K562 (cell line): ENCODE measurements at places on chromosomes 16 and 17.

DNA sequence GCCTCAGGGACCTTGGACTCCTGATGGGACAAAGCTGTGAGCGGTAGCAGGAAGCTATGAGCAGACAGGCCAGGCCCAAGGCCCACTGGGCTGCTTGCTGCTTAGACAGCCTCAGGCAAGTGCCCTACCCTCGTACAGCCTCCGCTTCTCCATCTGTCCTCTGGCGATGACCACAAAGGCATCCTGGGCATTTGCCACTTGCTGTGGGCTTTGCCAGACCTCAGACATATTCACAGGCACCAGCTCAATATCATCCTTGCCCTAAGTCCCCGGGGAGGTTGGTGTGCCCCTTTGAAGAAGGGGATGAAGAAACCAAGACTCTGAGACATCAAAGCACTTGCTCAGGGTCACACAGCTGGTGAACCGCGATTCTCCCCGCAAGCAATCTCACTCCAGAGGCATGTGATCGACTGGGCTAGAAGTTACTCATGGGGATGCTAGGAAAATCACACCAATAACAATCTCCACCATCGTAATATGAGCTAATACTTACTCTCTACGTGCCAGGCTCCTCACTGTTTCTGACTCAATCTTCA, 21.7 kb downstream of the PPL start:
- H3K27me3 ChIP-seq: peaks cover 2% of the 10 kb centered on the region; the same call in 1 of the 3 replicates
- no peak overlapping the region for H3K27ac ChIP-seq
- no peak for DNase-seq
- H3K4me1 ChIP-seq: no peaks in the 10 kb centered on the region
- no peaks in the 10 kb centered on the region for H3K36me3 ChIP-seq
- H3K4me3 ChIP-seq: no peak overlapping the region

DNA sequence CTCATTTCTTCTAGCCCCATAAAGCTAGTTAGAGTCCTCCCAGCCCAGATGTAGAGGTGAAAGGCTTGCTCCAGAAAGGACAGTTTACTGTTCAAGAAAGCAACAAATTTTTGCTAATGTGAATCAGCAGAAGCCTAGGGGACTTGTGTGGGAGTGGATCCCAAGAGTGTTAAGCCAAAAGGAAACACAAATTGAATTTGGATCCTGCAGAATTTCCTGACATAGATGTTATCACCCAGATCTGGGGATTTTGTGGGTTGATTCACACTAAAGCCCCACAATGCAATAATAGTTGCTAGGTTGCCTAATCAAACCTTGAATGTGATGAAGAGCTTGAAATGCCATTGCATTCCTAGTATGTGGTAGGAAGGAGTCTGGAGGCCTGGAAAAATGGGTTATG, 135.2 kb upstream of the HS3ST3A1 start:
- H3K36me3 ChIP-seq: no peaks in the 10 kb centered on the region
- H3K27me3 ChIP-seq: no peaks in the 10 kb centered on the region

- no peaks in the 10 kb centered on the region for H3K27me3 ChIP-seq
- peaks cover 6% of the 10 kb centered on the region; the same call in 1 of the 3 replicates for H3K4me1 ChIP-seq
- no peaks in the 10 kb centered on the region for H3K36me3 ChIP-seq
- no peak for DNase-seq
- no peak overlapping the region for H3K27ac ChIP-seq
- H3K4me3 ChIP-seq: no peak overlapping the region
These were observed 15.5 kb downstream of the LLGL2 start for GRCh38 chr17:75540923-75541503.

- H3K4me1 ChIP-seq: no peaks in the 10 kb centered on the region
- H3K27me3 ChIP-seq: no peaks in the 10 kb centered on the region
- no peak overlapping the region for H3K4me3 ChIP-seq
- DNase-seq: no peak
These were observed 4.6 kb downstream of the RPH3AL start for GRCh38 chr17:348012-348411.

GRCh38 chr16:62276637-62277036, 240.4 kb upstream of the CDH8 start:
- no peak overlapping the region for H3K4me3 ChIP-seq
- DNase-seq: no peak
- no peak overlapping the region for H3K27ac ChIP-seq
- H3K36me3 ChIP-seq: no peaks in the 10 kb centered on the region
- H3K27me3 ChIP-seq: no peaks in the 10 kb centered on the region
- no peaks in the 10 kb centered on the region for H3K4me1 ChIP-seq

GRCh38 chr16:64469906-64470702, 651.8 kb downstream of the CDH11 start:
- no peaks in the 10 kb centered on the region for H3K27me3 ChIP-seq
- no peak for DNase-seq
- no peak overlapping the region for H3K27ac ChIP-seq
- H3K4me3 ChIP-seq: no peak overlapping the region

GRCh38 chr17:79902146-79902791, 63.0 kb upstream of the CBX4 start:
- H3K4me1 ChIP-seq: no peaks in the 10 kb centered on the region
- no peak overlapping the region for H3K27ac ChIP-seq
- no peak overlapping the region for H3K4me3 ChIP-seq
- peaks cover 68% of the 10 kb centered on the region for H3K27me3 ChIP-seq
- H3K36me3 ChIP-seq: no peaks in the 10 kb centered on the region
- no peak for DNase-seq

DNA sequence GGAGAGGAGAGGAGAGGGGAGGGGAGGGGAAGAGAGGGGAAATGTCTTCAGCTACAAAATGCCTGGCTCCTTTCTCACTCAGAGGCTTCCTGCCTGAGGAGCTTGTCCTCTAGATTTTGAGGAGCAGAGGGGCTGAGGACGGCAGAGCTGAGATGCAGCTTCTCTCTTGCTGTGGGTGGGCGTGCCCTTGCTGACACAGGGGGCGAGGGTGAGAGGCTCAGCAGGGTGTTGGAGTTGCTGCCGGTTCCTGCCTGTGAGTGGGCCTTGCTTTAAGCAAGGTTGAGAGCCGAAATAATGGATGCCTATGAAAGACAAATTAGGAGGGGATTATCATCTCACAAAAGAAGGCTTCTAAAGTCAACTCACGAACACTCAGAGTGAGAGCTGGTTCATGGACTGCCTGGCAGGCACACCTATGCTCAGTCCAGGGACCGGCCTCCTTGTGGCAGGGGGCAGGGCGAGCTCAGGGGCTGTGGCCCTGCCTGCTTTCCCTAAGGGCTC, 215.6 kb downstream of the MSI2 start:
- no peaks in the 10 kb centered on the region for H3K4me1 ChIP-seq
- H3K36me3 ChIP-seq: no peaks in the 10 kb centered on the region
- H3K27ac ChIP-seq: no peak overlapping the region
- H3K4me3 ChIP-seq: no peak overlapping the region

- H3K4me1 ChIP-seq: no peaks in the 10 kb centered on the region
- H3K27ac ChIP-seq: no peak overlapping the region
- no peak overlapping the region for H3K4me3 ChIP-seq
- DNase-seq: no peak
These were observed 16.2 kb upstream of the CD300E start for GRCh38 chr17:74639704-74640151.

DNA sequence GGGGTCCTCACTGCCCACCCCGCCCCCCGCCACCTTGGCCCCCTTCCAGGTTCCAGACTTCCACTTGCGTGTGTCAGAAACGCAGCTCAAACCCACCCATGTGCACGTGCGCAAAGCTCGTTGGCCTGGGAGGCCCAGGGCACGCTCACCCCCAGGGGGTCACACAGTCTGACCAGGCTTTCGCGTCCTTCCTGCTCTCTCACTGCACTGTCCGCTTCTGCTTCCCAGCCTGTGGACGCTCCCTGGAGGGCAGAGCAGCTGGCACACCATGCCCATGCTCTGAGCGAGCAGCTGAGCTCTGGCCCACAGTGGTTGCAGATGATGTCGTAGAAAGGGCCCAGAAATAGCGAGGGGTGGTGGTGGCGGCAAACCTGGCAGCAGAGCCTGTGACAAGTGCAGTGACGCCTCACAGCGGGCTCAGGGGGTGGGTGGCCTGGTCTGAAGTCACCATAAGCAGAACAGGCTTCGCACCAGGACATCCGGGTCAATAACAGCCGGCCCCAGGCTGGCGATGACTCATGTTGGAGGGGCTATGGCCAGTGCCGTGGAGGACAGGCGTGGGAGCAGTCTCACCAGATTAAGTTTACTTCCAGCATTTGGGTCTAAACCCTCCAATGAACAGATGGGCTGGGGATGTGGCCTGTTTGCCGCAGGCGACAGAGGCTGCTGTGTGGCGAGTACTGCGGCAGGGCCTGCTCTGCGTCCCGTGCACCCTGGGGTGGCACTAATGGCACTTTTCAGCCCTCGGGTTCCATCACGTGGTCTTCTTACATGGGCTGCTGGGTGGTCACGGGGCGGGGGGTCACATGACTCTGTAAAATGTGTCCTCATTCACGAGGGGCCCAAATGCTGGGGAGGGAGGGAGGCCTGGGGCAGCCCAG, 49.0 kb downstream of the NT5M start:
- H3K27ac ChIP-seq: peak overlapping the region; percentile 66; the same call in 2 of the 3 replicates
- DNase-seq: peak; percentile 81
- no peaks in the 10 kb centered on the region for H3K27me3 ChIP-seq
- no peak overlapping the region for H3K4me3 ChIP-seq
- peaks cover 7% of the 10 kb centered on the region; the same call in 2 of the 3 replicates for H3K4me1 ChIP-seq

- peaks cover 51% of the 10 kb centered on the region for H3K4me1 ChIP-seq
- H3K27ac ChIP-seq: peak overlapping the region; percentile 84; the same call in 2 of the 3 replicates
- H3K4me3 ChIP-seq: no peak overlapping the region
- no peaks in the 10 kb centered on the region for H3K27me3 ChIP-seq
- peaks cover 34% of the 10 kb centered on the region for H3K36me3 ChIP-seq
- DNase-seq: no peak
These were observed 5.3 kb downstream of the NKIRAS2 start for GRCh38 chr17:42025191-42025579.

DNA sequence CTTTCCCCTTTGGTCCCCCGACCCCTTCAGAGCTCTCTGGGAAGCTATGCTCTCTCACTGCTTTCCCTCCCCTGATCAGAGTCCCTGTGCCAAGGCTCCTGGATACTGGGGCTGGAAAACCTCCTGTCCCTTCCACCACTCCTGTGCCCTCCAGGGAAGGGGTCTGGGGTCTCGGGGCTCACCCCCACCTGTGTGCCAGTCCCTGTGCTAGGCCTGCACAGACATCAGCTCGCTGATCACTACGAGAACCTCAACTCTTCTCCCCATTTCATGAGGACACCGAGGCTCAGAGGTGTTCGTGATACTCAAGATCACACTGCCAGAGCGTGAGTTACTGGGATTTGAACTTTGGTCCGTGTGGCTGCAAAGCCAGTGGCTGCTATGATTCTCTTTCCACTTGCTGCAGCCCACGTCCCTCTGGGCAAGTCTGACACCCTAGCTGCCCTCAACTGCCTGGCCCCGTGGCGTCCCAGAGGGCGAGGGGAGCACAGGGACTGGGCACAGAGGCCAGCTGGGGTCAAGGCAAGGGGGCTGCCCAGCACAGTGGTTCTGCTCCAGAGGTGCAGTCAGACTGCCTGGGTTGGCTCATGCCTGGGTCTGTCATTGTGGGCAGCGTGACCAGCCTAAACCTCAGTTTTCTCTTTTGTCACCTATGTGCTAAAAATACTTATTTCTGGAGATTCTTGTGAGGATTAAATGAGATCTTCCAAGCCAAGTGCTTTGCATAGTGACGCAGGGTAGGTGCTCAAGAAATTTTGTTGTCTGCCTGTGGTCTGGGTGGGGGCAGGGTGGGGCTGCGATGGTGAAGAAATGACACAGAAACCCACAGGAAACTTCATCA, 43.8 kb upstream of the TOB1 start:
- no peak overlapping the region for H3K4me3 ChIP-seq
- H3K27ac ChIP-seq: no peak overlapping the region
- no peaks in the 10 kb centered on the region for H3K4me1 ChIP-seq
- DNase-seq: no peak
- no peaks in the 10 kb centered on the region for H3K27me3 ChIP-seq
- H3K36me3 ChIP-seq: no peaks in the 10 kb centered on the region

- peak overlapping the region; percentile 55 for H3K4me3 ChIP-seq
- H3K36me3 ChIP-seq: peaks cover 34% of the 10 kb centered on the region
- H3K27ac ChIP-seq: peak overlapping the region; percentile 95
- DNase-seq: no peak
- peaks cover 92% of the 10 kb centered on the region for H3K4me1 ChIP-seq
These were observed 1.1 kb upstream of the FASN start for GRCh38 chr17:82098939-82099763.

GRCh38 chr16:27844826-27845225, 218.7 kb downstream of the GSG1L start:
- DNase-seq: no peak
- no peak overlapping the region for H3K27ac ChIP-seq
- no peaks in the 10 kb centered on the region for H3K36me3 ChIP-seq
- peaks cover 12% of the 10 kb centered on the region; the same call in 2 of the 3 replicates for H3K27me3 ChIP-seq
- H3K4me3 ChIP-seq: no peak overlapping the region

DNA sequence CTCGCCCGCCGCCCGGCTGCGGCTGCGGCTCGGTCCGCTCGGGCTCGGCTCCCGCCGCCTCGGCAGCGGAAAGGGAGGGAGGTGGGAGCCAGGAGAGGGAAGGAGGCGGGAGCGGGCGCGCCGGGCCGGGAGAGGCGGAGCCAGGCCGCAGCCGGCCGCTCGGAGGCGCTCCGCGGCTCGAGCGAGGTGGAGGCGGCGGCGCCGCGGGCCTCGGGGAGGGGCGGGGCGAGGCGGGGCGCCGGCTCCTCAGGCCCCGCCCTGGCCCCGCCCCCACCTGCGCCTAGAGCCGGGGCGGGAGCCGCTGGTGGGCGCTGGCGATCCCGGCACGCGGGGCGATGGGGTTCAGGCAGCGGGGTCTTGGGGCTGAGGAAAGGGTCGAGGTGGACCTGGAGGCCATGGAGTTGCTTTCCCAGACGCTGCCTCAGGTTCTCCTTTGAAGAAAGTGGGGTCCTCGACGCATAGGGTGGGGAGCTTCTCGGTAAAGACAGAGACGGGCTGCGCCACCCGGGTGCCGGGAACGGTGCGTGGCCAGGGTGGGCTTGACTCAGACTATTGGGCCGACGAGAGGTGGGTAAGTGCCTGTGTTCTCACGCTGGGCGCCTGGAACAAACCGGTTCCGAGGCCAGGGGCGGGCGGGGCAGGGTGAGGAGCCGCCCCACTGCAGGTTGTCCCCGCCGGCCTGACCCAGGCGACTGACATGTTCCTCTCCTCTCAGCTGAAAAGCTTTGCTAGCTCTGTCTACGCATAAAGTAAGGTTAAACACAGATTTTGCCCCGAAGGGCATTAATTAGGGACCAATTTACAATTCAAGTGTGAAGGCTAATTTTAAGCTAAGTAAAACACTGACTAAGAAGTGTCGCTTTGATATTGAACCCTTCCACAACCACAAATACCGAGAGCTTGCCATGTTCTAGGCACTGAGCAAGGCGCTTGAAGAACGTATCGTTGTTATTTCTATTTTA, at the start of gene CMTM4:
Gene CMTM4 (minus strand): TSS at position 75 of the 962 bp plus-strand sequence. CDS start 218 bp downstream, outside the sequence.
- peaks cover 19% of the 10 kb centered on the region for H3K4me1 ChIP-seq
- peaks cover 5% of the 10 kb centered on the region; the same call in 1 of the 3 replicates for H3K36me3 ChIP-seq
- peak within 1 kb of the TSS; percentile 83 for H3K4me3 ChIP-seq
- peak; percentile 90 for DNase-seq
